ENCODE measurements at places on chromosomes 6 and 20. TPM values are rescaled to one million over a fixed set of nuclear protein-coding genes. Genes with fewer than 3 reads are reported as not detected.

DNA sequence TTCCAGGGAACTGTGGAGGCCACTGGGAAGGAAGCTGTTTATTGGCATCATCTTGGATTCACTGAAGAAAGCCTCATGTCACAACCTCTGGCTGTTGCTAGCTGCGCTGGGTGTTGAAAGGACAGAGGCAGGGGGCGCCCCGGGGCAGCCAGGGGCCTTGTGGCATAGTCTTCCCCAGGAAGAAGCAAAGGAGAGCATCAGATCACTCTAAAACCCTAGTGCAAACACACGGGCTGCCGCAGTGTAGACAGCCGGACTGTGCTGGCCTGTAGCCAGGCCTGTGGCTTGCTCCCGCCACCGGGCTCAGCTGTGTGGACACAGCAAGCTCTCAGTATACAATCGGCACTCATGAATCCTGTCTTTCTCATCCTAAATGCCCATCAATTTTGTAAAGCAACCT, 23.8 kb upstream of the SMOC2 start:
- DNase-seq: no peak

GRCh38 chr20:39333211-39333610, 371.1 kb downstream of the DHX35 start:
- no peak for DNase-seq

GRCh38 chr6:69984506-69984905, 118.2 kb downstream of the COL19A1 start:
- DNase-seq: no peak

- DNase-seq: no peak
These were observed 212.5 kb upstream of the CNR1 start for GRCh38 chr6:88378639-88379038.

GRCh38 chr6:32659856-32660595, 6.4 kb downstream of the HLA-DQB1 start:
- no peak for DNase-seq

DNA sequence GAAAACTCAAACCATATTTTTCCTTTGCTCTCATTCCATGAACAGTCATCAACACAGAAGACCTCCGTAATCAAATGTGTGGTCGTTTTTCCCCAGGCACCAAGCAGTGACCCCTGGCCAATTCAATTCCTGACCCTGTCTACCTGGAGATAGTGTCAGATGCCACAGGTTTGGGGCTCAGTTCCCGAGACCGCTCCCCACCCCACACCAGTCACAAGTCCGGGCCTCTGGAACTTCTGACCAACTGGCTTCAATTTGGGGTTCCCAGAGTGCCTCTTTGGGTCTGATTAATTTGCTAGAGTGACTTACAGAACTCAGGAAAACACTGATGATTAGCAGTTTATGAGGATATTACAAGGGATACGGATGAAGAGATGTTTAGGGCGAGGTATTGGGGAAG, 6.0 kb downstream of the IGF2R start:
- DNase-seq: no peak

EPB41L2 gene
- 163 TPM for total RNA-seq
